ENCODE measurements at places on chromosomes 7 and 10.

DNA sequence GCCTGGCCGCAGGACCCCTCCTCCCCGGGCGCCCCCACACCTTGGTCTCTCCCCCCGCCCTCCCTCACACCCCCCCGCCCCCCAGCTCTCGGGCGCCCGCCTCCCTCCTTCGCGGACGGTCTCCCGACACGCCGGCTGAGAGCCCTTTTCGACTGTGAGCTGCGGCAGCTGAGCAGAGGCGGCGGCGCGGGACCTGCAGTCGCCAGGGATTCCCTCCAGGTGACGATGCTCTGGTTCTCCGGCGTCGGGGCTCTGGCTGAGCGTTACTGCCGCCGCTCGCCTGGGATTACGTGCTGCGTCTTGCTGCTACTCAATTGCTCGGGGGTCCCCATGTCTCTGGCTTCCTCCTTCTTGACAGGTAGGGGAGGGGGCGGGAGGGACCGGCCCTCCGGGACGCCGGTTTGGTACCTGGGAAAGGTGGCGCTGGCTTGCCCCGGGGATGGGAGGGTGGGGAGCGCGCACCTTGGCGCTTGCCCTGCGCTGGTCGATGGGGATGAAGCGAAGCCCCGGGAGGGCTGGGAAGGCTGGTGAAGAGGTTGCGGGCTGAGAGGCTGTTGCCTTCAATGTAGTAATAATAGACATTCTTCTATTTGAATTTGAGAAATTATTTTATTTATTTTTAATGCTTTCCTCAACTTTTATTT is at the start of gene BMPER:
Gene BMPER (plus strand): TSS at position 151 of the 644 bp plus-strand sequence. CDS start 75 bp downstream, at position 226.
- DNase-seq = peak; percentile 51

- no peak for DNase-seq
Observed at GRCh38 chr10:100886963-100887362, 25.8 kb upstream of the SLF2 start.

DNA sequence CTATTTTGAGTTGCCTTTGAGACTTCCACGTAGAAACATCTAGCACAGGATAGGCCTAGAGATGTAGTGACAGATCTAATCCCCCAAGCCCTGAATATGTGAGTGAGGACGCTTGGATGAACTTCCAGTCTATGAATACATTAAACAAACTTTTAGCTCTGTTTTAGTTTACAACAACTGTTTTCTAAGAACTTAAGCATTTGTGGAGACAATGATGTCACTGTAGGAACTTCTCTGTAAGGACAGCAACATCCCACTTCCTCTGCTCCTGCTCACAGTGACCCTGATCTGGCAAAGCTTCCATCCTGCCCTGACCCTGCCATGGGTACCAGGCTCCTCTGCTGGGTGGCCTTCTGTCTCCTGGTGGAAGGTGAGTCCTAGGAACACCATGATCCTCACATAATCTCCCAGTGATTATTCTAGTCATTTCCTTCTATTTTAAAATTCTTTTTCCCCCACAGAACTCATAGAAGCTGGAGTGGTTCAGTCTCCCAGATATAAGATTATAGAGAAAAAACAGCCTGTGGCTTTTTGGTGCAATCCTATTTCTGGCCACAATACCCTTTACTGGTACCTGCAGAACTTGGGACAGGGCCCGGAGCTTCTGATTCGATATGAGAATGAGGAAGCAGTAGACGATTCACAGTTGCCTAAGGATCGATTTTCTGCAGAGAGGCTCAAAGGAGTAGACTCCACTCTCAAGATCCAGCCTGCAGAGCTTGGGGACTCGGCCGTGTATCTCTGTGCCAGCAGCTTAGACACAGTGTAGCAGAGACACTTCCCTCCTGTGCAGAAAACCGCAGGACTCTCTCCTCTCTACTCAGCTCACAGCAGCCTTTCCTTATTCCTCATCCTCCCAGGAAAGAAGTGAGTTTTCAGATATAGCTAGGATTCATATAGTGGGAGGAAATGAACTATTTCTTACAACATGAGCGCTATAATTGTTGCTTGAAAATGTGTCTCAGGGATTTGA is 194.4 kb upstream of the PRSS1 start:
- DNase-seq = no peak

GRCh38 chr10:2839081-2839725 is 228.1 kb upstream of the PFKP start:
- DNase-seq = peak; percentile 74

DNA sequence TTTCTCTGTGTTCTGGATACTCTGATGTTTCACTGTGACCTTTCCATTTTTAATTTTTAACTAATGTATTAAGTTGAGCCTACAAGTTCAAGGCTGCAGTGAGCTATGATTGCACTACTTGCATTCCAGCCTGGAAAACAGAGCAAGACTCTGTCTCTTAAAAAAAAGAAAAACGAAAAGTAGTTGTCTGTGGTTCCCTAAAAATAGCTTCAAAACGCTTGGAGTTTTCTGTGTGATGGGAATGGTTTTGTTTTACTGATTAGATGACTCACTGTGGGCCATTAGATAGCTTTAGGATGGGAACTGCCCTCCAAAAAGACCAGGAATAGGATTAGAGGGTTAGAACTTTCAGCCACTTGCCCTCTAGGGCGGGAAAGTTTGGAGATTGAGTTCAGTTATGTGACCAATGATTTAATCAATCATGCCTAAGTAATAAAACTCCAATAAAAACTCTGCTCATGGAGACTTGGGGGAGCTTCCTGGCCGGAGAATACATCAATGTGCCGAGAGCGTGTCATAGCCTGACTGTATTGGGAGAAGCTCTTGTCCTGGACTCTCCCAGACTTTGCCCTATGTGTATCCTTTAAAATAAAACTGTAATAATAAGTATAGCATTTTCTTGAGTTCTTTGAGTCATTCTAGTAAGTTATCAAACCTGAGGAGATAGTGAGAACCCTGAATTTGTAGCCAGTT is 147.1 kb downstream of the LYZL1 start:
- DNase-seq = no peak

- no peak for DNase-seq
Observed at GRCh38 chr10:15579605-15580004, 140.1 kb downstream of the ITGA8 start.

DNA sequence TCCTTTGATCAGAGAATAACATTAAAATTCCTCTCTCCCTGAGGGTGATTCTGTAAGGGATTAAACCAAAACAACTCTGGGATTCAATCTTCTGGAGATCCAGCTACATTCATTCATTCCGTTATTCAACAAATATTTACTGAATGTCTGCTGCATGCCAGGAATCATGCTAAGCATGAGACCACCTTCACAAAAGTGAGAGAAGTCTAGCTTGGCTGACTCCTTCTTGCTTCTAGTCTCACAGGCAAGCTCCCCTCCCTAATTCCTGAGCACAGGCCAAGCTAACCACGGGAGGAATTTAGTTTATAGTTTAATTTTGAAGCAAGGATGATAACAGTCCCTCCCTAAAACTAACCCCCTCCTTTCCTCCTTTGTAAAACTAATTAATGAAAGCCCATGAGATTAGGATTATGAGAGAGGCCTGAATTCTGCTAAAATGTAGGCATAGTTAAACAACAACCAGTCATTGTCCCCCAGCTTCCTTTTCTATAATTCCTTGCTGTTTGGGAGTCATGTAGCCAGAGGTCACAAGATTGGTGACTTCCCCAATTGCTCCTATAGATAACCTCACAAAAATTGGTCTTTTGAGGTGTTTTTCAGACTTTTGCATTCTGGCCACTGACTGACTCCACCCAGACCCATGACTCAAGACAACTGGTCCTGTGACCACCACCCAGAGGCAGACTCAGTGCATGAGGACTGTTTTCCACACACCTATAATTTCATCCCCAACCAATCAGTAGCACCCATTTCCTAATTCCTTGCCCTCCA is 113.5 kb downstream of the ITGB8 start:
- DNase-seq = no peak

GRCh38 chr7:51950813-51951212 is 634.2 kb upstream of the COBL start:
- no peak for DNase-seq

DNA sequence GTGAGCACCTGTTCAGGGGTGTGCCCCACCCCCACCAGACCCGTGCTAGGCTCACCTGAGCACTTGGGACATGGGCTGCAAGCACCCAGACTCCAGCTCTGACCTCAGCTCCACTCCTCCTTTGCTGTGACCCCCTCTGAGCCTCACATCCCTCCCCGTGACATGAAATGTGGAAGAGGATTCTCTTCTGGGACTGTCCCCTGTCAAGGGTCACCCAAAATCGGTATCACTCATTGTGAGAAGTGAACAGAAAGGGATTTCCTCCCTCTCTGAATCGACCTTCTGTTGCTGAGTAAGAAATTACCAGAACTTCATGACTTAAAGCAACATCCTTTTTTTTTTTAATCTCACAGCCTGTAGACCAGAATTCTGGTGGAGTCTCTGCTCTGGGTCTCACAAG is 6.2 kb upstream of the CHST15 start:
- DNase-seq = no peak

DNA sequence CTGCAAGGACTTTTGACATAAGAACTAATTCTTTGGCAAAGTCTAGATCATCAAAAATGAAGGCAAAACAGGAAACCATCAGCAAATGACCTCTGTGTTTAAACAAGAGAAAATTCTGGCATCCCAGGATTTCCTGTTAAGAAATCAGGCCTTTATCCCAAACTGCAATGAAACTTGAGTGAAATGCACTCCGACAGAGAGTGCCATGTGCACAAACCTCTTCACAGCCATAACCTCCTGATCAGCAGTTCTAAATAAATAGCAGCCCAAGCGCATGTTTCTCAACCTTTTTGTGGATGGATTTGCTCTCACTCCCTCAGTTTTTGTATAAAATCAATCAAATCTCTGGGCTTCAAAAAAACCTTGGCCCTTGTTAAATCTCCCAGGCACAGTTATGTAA is 107.7 kb upstream of the EEPD1 start:
- DNase-seq = no peak

DNA sequence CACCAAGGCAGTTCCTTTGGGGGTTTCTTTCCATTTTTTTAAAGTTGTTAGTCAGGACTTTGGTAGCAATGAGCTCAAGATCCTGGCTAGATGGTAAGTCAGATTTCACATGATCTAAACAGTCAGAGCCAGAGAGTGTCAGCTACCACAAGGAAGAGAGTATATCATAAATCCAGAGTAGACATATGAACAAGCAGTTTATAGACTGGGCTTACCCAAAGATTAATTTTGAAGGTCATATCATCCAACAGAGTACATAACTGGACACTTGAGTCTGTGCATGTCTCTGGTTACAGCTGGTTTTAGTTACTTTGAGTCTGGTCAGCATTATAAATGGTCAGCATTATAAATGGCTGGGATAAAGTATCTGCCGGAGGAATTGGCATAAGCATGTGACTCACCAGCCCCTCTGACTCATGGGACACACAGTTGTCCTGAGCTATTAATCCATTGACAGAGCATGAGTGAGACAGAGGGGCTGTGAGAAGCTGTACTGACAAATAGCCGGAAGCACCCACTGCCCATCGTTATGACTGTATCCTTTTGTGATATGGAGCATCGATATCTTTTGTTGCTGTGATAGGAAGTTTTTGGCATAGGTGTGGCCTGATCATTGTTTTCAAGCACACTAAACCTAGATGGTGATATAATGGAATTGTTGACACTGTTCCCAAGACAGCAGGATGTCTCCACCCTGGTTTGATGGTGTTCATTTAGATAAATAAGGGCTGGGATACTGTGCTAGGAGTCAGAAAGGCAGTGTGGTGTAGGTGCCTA is 19.3 kb downstream of the PPP1R3C start:
- DNase-seq = no peak

DNA sequence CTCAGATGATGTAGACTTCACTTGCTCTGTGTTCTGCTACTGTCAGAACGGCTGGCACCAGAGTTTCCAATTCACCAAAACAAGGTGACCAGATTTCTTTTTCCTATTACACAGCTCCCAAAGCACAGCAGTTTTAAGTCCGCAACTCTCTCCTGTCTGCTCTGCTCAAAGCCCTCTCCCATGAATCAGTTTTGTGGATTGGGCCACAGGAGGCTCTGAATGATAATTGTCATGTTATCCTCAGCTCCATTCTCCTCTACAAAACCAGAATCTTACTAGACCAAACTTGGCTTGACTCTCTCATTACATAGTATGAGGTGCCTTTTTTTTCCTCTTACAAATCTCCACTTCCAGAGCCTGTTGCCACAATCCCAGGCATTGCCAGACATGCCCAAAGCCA is 223.5 kb downstream of the SNX13 start:
- no peak for DNase-seq

DNA sequence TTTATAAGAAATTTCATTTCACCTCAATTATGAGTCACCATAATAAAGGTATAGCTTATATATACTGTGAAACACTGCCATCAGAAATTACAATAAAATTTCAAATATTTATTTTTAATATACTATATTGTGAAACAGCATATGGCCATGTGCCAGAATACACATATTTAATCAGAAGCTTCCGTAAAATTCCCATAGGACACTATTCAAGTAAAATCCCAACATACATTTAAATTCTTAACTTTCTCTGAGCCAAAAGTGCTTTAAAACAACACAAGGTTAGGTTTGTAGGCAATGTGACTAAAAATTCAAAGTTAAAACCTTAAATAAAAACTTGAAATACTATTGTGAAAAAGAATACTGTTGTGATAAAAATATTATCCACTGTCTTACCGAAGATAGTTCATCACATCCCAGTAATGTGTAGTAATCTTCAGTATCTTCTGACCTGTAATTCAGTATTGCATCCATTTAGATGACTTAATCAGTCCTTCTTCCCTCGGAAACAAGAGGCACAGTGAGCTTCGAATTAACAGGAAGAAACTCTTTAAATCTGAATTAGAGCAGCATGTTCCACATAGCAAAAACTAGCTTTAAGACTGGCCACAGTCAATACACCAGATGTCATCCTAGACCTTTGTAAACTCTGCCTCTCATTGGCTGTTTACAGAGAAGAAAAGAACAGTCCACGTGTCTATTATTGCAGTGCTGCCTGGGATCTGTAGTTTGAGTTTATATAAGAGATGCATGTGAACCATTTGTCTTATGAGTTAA is at the start of gene DNAJC12:
Gene DNAJC12 (minus strand): TSS at position 648 of the 774 bp plus-strand sequence. CDS start 177 bp downstream, at position 471.
- peak; percentile 69 for DNase-seq

GRCh38 chr10:6351495-6351894 is 148.8 kb downstream of the PFKFB3 start:
- no peak for DNase-seq

DNA sequence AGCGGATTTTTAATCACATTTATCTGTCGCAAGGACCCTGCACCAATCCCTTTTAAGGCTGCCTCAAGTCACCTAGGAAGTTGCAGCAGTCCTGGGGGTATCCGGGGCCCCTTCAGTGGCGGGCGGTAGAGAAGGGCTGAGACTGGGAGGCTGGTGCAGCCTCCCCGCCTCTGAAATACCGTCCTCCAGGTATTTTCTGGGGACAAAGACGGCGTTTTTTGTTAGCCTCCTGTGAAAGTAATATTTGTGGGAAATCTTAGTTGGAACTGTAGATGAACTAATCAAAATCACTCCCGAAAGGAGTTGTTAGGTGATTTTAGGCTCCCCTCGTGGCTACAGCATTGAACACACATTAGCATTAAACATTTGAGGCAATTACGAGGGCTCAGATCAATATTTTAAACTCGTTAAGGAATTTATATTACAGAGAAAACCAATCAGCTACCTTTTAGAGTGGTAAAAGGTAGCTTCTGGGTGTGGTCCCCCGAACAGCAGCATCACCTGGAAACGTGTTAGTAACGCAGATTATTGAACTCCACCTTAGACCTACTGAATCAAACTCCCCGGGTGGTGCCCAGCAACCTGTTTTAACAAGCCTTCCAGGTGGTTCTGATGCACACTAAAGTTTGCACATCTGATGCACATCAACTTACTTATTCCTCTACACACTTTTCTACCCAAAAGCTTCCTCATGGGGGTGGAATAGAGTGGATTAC is 530 bp upstream of the ANXA7 start:
- DNase-seq = no peak

Data from HEK293T (cell line).